ENCODE measurements at places on chromosomes 11 and 22.

GRCh38 chr11:46504817-46505613 lies 88.8 kb downstream of the AMBRA1 start:
- no peak for DNase-seq

- no peak for DNase-seq
Measured at GRCh38 chr11:11268119-11268518, 84.9 kb downstream of the CSNK2A3 start.

DNA sequence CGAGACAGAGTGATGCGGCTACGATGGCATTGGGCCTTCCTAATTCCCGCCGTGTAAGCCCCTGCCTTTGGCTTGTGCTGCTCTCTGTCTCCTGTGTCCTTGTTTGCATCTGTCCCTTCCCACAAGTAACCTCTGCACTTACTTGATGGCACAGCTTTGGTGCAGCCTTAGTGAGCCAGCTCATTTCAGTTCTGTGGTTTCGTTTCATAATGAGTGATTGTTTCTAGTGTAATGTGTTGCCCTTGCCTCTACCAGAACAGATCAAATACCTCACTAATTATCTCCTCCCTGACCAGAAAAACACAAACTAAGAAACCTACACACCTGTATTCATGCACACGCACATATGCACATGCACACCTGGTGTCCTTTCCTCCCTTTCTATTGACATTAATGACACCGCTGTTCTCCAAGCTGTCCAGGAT lies 58.8 kb downstream of the GRK3 start:
- no peak for DNase-seq

- no peak for DNase-seq
Measured at GRCh38 chr22:32544953-32545558, 70.4 kb downstream of the FBXO7 start.

- DNase-seq, result no peak
Measured at GRCh38 chr22:19903031-19903430, 38.5 kb upstream of the COMT start.

DNA sequence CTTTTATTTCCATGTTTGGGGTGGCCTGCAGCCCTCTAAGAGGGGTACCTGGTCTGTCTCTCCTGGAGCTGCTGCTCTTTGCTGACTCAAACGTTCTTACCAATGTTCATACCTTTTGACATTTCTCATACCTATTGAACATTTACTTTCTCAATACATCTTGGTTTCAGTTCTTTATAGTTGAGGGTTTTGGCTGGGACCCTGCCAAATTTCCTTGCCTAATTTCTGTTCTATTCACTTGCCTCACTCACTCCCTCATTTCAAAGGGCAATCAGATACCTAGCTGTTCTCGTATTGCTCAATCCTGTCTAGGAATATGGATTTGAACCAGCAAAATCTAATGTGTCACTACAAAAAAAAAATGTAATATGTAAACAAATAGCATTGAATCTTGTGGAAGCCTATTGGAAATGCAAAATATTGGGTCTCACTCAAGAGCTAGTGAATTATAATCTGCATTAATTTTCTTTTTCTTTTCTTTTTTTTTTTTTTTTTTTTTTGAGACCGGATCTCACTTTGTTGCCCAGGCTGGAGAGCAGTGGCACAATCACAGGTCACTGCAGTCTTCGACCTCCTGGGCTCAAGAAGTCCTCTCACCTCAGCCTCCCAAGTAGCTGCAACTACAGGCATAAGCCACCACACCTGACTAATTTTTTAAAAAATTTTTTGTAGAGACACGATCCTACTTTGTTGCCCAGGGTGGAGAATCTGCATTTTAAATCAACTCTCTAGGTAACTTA lies 7.5 kb downstream of the OR6M1 start:
- DNase-seq, result no peak

DNA sequence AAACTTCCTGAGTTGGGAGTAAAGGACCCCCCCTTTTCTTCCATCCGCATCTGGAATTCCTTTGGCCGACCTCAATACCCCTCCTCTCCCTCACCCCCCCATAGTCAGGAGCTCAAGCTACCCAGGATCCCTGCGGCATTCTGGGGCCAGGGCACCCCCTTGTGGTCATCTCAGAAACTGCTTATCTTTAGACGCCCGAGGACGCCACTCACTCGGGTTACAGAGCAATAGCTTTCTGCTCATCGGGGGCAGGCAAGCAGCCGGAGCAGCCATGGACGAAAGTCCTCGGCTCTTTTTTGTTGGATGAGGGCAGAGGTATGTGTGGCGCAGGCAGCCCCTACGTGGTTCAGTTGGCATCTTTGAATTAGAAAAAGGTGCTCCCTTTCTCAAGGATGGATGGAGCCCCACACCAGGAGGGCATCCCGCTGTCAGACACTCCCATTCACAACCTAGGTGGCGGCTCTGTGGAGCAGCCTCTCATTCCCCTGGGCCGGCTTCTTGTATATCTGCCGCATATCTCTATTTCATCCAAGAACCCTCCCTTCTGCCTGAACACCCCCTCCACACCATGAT lies 2.3 kb downstream of the C1QTNF5 start:
- peak; percentile 81 for DNase-seq

DNA sequence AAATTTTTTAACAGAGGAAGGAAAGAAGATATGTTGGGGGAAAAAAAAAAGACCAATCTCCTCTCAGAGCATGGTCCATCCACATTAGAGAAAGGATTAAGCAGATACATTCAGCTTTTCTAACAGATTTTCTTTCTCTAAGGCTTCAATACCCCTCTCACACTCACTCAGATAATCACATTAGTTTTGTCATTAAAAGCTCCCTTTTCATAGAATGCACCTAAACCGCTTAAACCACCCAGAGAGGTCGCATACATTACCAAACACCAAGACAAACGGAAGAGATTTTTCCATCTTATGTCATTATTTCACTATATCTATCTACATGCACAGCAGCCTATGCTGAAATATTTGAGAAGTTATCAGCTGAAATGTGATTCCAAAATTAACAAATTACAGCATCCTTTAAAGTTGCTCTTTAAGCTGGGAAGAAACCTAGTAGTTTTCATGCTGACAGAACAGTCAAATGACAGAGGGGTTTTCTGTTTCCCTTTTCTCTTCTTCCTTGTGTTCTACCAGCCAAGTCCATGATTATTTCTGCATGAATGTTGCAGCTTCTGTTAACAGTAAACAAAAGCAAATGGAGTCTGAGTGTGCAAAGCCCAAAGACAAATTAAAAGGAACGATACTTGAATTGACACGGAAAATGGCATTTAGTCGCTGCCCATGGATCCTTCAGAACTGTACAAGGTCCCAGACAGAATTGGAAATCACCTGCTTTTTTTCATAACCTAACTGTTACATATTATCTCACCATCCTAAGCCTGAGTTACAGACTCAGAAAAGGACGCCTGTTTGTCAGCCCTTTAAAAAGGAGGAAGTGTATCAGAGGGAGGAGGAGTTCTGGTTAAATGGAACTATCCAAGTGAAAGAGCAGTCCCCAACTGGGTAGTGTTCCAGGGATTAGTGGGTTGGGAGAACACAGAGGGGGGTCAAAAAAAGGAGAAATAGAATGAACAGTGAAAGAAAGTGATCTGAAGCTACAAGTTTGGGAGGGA lies 54.6 kb downstream of the PRCP start:
- DNase-seq, result no peak

GRCh38 chr11:41320238-41320637 lies 139.2 kb downstream of the LRRC4C start:
- DNase-seq, result no peak

- no peak for DNase-seq
Measured at GRCh38 chr11:44823006-44823405, 96.2 kb downstream of the TSPAN18 start.

- no peak for DNase-seq
Measured at GRCh38 chr22:40270748-40271373, 75.4 kb upstream of the ADSL start.

DNA sequence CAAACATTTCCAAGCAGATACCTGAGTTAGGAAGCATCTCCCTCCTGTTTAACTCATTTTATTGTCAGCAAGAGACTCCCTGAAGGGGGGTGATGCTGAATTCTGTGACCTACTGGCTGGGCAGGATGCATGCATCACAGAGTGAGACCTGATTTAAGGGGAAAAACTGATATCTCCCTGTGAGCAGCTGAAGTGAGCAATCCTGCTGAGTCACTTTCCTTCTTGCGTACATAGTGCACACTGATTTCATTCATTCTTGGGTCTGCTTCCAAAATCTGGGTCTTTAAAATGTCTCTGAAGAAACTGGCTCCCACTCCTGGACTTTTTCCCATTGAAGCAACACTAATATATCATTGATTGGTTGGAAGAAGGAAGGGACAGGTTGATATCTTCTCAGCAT lies 23.3 kb downstream of the P4HA3 start:
- no peak for DNase-seq

- no peak for DNase-seq
Measured at GRCh38 chr11:124482362-124483147, 37.1 kb upstream of the OR8B8 start.

GRCh38 chr11:69647761-69648497 lies 7.0 kb downstream of the CCND1 start:
- DNase-seq, result no peak

DNA sequence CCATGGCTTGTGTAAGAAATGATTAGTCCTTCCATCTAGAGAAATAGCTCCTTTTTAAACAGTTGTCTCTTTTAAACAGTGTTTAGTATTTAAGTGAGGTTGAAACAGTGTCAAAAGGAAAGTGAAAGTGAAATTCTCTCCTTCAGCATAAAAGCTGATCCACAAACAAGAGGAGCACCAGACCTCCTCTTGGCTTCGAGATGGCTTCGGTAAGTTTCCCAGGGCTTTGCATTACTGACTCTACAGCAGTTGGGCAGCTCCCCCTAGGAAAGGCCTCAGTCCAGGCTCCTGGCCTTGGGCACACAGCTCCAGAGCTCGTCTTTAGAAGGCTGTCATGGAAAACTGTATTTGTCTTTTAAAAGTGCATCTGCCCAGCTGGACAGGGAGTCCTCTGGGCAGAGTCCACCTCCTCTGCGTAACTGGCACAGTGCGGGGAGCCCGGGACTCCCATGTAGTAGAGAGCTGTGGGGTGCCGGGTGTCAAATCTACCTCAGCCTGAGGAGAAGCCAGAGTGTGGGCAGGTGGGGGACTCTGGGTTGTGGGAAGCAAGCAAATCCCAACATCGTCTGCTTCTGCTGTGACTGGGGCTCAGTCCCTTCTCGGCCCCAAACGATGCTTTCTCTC lies at the start of gene PLAAT4:
Gene PLAAT4 (plus strand): TSS at position 140 of the 624 bp plus-strand sequence. CDS start 61 bp downstream, at position 201.
- DNase-seq, result peak; percentile 50

GRCh38 chr11:47726878-47727514 lies 11.8 kb upstream of the AGBL2 start:
- no peak for DNase-seq

DNA sequence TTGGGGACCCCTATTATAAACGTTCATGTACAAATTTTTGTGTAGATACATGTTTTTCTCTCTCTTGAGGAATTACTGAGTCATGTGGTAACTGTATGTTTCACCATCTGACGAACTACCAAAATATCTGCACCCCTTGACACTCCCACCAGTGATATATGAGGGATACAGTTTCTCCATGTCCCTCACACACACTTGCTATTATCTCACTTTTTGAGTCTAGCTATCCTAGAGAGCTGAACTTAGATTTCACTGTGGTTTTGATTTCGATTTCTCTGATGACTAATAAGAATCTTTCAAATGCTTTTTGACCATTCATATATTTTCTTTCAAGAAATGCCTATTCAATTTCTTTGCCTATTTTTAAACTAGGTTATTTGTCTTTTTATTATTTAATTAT lies 200.2 kb downstream of the PGR start:
- DNase-seq, result no peak

- DNase-seq, result no peak
Measured at GRCh38 chr11:74319139-74319816, 7.8 kb upstream of the P4HA3 start.

GRCh38 chr11:71158936-71159335 lies 93.4 kb downstream of the SHANK2 start:
- no peak for DNase-seq

DNA sequence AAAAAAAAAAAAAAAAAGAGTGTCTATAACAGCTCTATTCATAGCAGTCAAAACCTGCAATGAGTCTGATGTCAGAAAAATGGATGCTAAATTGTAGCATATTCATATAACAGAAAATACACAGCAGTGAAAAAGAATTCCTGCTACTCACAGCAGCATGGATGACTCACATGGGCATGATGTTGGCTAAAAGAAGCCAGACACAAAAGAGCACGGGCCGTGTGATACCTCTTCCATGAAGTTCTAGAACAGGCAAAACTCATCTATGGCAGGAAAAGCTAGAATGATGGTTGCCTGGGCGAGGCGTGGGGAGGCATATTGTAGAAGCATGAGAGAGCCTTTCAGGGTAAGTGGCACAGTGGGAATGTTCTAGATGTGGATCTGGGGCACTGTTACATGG lies 18.9 kb downstream of the PLAAT3 start:
- DNase-seq, result no peak

DNA sequence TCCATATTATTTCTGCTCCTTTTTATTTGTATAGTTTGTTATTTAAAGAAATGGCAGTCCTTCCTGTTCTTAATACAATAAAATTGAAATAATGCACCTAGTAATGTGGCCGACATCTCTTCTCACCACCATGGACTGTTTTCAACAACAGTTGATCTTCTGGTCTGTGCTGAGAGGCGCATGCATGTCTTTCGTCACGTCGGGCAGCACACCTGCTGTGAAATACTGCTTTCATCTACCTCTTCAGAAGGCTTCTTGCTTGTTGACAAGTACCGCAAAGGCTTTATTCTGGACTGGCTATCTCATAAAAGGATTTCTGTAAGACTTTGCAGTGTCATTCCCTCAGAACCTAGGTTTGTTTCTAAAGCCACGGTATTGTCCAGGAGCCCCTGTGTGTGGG lies 13.9 kb upstream of the MYO18B start:
- no peak for DNase-seq

- no peak for DNase-seq
Measured at GRCh38 chr11:93605642-93606041, 55.8 kb upstream of the CEP295 start.

All from frontal cortex (tissue), 4 donors.